ENCODE measurements at places on chromosomes 7 and 10.

DNA sequence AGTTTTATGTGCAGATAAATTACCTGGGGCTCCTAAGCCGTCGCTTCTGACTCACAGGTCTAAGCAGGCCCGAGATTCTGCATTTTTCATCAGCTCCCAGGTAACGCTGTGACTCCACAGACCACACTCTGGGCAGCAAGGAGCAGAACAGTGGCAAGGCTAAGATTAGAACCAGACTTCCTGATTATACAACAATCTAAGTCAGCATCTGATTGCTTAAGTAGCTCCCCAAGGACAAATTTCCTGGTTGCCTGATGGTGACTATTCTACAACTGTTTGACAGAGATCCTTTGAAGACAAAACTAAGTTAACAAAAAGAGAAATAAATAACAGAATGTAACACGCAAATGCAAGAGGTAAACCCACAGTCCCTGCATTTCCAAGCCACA, 69.0 kb downstream of the CREB3L2 start:
- no peak for DNase-seq

DNA sequence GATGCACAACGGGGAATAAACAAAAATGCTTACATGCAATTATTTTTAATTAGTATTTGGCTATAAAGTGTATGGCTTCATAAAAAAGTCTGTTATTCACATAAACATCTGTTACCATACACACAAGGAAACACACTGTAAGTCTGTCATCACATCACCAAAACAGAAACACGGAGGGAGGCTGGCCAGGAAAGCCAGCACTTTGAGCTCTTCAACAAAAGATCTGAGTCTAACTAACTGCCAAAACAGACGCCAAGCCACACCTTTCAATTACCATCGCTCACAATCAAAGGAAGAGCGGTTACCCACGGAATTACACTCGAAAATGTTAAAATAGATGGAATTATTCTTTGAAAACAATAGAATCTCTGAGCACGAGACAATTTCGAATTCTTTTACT, 49.2 kb upstream of the MGMT start:
- no peak for DNase-seq

- no peak for DNase-seq
Measured at GRCh38 chr10:49756641-49757040, 5.5 kb downstream of the OGDHL start.

DNA sequence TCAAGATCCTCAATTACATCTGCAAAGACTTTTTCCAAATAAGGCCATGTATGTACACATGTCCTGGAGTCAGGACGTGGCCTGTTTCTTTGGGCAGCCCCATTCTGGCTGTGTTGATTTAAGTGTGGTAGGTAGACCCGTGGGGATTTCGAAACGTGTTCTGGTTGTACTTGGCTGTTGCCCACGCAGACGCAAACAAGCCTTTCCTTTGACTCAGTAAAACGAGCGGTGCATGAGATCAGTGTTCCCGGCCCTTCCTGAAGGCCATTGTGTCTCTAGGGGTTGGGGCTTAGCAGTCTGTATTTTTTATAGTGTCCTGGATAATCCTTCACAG, 64.8 kb upstream of the DNAJB6 start:
- DNase-seq, result no peak

- no peak for DNase-seq
Measured at GRCh38 chr7:2812114-2812487, 32.0 kb downstream of the GNA12 start.

GRCh38 chr10:45154502-45154901, 153.8 kb downstream of the ZNF22 start:
- no peak for DNase-seq

- DNase-seq, result no peak
Measured at GRCh38 chr7:143002898-143003297, 24.0 kb downstream of the OR9A2 start.

DNA sequence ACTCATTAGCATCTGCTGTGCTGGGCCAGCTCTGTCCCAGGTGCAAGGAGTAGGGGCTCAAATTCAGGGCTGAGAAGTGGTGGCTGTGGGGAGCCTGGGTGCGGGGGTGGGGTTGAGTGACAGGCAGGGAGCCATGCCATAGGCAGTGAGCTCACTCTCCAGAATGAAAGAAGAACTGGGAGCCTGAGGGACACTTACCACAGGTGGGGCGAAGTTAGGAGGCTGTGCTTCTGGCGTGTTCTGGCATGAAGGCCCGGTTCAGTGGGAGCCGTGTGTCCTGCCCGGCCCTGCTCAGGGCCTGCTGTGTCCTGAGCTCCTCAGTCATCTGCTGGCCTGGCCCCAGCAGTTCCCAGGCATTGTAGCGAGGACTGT, 62.5 kb downstream of the MKI67 start:
- DNase-seq, result no peak

DNA sequence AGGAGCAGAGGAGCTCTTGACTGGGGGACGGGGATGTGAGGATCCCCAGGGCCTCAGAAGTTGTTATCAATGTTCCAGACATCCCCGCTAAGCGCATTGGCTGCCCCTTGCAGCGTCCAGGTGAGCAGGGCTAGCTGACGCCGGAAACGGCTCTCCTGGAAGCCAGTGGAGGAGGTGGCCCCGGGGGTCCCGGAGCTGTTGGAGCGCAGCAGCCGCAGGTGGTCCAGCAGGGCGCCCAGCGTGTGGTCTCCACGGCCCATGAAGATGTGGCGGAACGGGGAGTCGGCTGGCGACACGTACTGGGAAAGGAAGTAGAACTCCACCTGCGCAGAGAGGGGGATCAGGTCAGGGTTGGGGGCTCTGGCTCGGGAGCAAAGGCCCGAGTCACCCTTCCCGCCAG, 8.5 kb downstream of the MOSPD3 start:
- DNase-seq, result no peak

DNA sequence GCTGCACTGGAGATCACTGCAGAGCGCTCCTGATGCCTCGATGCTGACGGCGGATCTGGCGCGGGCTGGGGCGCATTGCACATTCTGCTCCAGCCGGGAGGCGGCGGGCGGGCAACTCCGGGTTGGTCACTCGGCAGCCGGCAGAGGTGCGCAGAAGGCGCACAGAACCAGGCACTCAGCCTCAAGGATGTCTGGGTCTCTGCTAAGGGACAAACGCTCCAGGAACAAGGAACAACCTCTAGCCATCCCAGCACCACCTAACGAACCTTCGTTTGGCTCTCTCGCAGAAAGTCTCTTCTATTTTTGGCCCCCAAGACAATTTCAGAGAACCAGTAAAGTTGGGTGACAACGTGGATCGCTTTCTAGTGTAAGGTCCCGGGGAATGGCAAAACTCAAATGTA, 254.6 kb downstream of the OTUD1 start:
- peak; percentile 4 for DNase-seq

DNA sequence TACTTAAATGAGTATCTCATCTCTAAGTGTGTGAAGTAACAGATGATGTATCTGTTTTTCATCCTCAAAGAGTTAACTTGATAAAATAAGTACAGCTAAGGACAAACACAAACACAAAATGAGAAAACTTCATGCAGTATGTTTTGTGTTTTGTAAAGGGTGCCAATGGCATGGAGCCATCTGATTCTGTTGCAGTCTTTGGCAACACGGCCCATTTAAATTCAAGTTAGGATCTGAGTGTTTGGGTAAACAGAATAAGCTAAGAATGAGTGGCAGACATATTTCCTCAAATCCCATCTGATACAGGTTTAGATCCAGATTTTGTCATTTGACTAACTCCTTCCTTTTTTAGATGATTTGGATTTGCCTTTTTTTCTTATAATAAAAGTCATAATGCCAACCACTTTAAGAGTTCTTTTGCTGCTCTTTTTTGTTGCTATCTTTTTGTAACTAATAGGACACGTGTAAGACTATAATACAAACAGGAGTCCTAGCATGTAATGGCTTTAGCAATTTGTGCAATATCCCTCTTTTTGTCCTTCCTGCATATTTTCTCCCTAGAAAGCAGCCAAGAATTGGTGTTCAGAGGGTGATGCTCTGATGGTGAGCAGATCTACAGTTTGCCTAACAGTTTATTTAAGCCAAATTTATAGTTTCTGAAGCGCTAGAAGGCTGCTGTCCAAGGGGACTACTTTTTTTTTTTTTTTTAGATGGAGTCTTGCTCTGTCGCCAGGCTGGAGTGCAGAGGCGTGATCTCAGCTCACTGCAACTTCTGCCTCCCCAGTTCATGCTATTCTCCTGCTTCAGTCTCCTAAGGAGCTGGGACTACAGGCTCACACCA, 18.9 kb upstream of the ACTA2 start:
- DNase-seq, result no peak

DNA sequence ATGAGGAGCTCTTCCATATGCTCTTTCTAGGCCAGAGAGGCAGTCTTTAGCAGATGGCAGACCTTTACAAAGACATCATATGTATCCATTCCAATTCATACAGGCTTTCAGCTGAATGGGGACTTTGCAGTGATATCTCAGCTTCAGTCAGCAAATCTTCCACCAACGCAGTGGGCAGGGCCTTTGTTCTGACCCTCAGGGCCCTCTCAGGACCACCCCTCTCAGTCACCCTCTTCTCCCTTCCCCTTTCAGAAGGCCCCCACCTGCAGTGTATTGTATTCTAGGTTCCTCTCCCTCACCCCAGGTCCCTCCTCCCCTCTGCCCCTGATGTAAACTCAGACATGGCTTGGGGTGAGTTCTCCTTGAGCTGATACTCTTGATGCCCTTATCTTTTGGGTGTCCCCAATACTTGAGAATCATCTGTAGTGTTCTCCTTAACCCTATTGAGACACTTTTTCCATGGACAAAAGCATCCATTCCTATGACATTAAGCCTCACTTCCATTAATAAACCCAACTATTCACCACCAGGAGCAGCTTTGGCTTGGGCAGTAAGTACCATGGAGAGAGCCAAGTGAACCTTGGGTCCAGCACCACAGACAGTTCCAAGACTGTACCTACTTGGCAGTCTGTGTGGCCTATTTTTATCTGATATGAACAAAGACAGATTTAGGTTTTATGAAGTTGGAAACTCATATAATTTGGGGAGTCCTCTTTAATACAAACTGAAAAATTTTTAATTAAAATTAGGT, 62.7 kb downstream of the ADCYAP1R1 start:
- DNase-seq, result no peak

DNA sequence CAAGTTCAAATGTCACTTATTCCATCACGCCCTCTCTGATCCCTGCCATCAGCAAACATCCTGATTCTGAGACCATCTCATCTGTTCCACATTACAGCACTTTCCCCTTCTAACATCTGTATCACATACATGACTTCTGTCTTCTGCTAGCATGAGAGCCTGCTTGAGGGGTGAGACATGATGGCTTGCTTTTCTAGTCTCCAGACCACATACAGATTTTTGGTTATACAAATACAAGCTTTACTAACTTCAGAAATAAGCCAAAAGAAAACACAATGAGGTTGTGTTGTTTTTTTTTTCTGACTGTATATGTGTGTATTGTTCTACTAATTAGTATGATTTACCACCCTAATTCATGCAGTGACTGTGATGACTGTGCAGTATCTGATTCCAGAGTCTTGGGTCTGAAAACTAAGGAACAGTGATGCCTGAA, 34.3 kb downstream of the NAPEPLD start:
- DNase-seq, result no peak

DNA sequence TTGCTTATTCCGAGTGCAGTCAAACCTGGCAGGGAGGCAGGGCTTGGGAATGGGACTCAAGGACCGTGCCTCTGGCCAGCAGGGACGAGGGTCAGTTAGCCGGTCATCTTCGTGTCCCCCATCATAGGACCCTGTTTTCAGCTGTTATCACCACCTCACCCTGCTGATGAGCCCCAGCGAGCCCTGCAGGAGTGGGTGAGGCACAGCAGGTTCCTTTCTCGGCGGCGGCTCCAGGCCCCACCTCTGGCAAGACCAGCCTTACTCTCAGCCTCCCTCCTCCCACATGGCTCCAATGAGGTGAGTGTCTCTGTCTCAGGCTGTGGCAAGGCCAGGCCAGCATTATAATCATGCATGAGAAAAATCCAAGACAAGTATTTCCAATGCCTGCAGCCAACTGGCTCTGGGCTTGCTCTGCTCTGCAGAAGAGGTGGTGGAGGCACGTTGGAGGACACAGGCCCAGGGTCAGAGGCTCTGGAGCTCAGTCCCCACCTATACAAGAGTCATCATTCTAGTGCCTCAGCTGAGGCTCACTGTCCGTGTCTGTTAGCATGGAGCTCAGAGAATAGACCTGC, 15.7 kb downstream of the PKD1L1 start:
- DNase-seq, result no peak

DNA sequence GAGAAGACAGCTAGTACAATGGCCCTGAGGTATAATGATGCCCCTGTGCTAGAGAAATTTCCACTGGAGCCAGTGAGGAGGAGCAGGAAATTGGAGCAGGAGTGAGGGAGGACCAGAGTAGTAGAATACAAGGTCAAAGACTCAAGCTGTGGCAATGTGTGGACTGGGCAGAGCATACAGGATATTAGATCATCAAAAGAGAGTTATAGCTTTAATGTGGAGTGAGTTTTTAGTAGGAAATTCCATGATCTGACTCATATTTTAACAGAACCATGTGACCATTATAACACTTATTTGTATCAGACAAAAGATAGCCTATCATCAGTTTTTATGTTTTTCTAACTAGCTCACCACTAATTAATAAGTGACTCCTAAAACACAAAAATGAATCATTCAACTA, 154.1 kb downstream of the DGKB start:
- DNase-seq, result no peak

GRCh38 chr7:112965506-112965905, 121.1 kb downstream of the GPR85 start:
- DNase-seq, result no peak

- no peak for DNase-seq
Measured at GRCh38 chr10:43160046-43160920, 22.0 kb downstream of the CSGALNACT2 start.

DNA sequence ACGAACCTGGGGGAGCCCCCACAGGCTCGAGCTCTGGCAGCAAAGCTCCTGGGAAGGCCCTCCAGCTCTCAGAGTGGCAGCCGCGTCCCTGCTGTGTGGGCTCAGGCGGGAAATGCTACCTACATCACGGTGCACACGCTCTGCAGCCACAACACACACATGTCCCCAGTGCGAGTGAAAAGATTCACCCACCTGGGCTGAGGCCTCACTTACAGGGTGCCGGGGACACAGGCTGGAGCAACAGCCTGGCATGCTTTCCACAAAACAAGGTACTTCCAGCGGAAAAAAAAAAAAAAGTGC, 410.4 kb upstream of the FOXK1 start:
- no peak for DNase-seq

DNA sequence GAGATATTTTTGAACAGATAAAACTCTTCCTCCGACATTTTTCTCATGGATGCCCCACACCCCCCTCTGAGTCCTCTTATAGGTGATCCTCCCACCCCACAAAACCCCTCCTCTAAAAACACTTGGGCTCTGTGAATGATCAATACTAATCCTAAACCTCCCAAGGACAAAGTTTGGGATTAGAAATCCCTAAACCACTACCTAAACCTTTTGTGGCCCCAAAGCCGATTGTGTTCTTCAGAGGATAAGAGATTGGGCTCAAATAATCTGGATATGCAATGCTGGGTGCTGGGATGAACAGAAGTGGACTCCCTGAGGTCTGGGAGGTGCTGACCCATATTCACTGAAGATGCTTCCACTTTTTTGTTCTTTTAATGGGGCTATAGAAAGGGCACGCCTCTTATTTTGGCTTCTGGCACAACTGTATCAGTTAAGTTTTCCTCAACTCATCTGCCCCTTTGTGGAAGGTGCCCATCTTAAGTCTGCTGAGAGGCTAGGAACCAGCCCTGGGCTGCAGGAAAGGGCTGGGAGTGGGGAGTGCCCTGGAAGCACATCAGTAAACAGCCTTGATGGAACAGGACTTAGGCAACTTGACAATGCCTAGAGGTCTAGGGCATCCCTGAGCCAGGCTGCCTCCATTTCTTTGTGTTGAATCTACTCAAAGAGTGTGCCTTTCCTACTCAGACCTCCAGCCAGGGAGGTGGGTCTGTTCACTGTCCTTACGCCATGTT, at the start of gene OPN1SW:
OPN1SW (minus strand) TSS at position 51 of the 731 bp plus-strand sequence; CDS start at position 38, 13 bp downstream.
- no peak for DNase-seq

GRCh38 chr10:42930516-42931192, 146.2 kb upstream of the RET start:
- no peak for DNase-seq

- DNase-seq, result no peak
Measured at GRCh38 chr7:13963925-13964324, 25.5 kb downstream of the ETV1 start.
